ENCODE measurements at places on chromosomes 5 and 9. TPM values are rescaled to one million over a fixed set of nuclear protein-coding genes. Genes with fewer than 3 reads are reported as not detected.

- no peak for DNase-seq
Observed at GRCh38 chr5:126872561-126873354, 95.8 kb downstream of the LMNB1 start.

The HAPLN1 gene
- not detected for total RNA-seq

DNA sequence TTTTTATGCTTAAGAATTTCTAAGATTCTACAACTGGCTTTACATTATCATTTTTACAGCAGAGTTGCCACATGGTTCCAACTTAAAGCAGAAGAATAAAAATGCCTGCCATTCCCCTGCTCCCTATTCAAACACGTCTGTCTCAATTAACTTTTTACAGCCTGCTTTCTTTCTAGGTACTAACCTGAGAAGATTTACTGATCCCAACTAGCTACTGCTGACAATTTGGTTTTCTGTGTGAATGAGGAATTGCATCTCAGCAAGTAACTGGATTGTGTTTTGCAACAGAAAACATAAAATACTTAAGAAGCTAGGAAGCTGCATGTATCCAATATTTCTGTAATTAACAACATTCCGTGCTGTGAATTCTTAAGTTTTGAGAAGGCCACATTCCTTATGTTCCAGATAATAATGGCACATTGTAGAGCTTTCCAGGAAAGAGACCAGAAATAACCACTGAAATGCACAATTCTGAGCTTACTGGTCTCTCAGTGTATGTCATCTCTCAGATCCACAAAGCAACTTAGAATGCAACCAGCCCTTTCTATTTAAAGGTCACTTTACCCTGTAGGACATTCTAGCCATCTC is 306.8 kb upstream of the NMUR2 start:
- DNase-seq = no peak

- DNase-seq = no peak
Observed at GRCh38 chr5:161256957-161257356, 289.6 kb downstream of the GABRB2 start.

- peak; percentile 80 for DNase-seq
Observed at GRCh38 chr5:43038496-43038989, 1.6 kb downstream of the ANXA2R start.

DNA sequence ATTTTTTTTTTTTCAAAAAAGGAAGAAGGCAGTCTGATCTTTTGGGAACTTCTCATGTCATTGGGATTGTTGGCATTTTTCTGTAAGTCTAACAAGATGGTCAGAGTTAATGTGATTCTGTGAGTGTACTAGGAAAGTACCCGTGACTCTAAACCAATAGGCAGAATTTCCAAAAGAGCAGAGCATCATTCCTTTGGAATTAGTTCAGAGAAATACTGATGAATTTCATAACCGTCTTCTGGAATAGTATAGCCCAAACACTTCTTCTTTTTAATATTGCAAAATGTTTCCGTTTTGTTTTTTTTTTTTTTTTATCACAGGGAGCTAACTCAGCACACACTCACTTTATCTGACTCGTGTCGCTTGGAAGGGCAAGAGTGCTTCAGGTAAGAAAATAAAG is 407.4 kb downstream of the DTWD2 start:
- DNase-seq = no peak

DNA sequence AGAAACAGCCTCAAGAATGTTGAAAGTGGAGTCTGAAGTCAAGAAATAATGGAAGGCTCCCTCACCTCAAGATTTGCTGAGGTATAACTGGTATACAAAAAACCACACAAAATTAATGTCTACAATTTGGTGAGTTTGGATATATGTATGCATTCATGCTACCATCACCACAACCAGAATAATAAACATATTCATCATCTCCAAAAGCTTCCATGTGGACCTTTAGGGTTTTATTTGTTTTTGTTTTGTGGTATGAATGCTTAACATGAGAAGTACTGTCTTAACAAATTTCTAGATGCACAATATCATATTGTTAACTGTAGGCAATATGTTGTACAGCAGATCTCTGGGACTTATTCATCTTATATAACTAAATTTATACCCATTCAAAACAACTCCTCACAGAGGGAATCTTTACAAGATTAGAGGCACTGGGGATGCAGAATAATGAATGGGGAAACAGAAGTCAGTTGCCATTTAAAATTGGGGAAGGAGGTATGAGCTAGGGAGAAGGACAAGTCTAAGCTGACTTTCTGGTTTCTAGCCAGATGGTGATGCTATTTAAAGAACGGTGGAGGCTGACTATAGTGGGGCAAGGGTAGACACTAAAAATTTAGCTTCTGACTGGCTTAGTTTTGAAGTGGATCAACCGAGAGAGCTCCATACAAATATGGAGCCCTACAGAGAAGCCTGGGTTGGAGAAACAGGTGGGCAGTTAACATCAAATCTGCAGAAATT is 213.9 kb downstream of the BNC2 start:
- no peak for DNase-seq

DNA sequence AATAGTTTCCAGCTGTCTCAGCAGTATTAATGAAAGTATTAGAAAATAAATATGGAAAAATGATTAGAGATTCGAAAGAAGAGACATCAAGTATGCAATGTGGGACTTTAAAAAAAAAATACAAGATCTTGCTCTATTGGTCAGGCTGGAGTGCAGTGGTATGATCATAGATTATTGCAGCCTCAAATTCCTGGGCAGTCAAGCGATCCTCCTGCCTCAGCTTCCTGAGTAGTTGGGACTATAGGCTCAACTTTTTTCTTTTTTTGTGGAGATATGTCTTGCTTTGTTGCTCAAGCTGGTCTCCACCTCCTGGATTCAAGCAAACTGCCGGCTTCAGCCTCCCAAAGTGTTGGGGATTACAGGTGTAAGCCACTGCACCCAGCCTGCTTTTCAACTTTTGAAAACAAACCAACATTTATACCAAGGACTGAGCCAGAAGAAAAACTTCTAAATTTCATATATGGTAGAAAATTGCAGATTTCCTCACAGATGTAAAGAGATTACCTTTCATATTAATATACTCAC is 323.1 kb downstream of the ADGRV1 start:
- no peak for DNase-seq

DNA sequence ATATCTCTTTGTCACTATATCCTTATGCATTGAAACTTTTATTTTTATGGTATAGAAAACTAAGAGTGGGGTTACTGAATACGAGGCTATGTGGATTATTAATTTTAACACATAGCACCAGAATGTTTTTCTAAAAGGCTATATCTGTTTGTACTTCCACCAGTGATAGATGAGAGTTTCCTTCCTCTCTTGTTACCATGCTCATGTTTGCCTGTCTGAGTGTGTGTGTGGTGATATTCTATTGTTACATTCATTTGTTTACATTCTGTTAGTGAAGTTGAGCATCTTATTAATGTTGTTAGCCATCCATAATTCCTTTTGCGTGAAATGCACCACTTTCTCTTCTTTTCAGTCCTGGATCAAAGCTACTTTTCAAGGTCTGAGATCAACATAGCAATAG is 54.1 kb upstream of the ALDH1A1 start:
- DNase-seq = no peak

The SLC25A2 gene
- total RNA-seq = 0.23 TPM

DNA sequence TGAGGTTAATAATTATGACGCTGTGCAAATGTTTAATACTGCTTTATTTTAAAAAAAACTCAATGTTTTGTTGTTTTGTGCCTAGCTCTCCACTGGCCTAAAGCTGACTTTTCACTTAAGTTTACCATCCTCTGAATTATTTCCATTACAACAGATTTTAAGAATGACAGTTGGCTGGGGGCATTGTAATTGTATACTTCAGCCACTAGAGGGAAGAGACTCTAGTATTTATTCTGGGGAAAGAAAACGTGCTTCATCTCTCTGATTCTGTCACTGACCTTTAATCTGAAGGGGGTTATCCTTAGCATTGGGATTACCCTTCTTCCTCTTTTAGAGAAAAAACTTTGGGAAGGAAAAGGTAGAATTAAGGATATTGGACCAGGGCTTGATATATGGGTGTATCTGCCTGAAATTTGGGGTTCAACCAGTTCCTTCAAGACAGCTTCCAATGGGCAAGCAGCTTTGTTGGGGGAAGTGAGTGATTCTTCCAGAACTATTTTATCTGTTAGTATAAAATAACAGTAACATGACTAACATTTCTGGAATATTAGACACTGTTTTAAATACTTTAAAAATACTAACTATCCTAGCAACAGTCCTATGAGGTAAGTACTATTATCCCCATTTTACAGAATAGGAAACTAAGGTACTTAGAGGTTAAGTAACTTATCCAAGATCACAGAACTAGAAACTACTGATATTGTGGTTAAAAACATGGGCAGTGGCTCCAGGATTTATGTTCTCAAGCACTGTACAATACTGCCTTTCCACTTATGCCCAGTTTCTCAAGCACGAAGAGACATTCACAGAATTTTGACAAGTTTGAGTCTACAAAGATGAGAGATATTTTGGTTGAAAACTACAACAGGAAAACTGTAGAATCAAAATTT is 208.4 kb downstream of the CD180 start:
- DNase-seq = peak; percentile 58

The OLFM1 gene
- 0.19 TPM for total RNA-seq

The CDK9 gene
- total RNA-seq = 79.1 TPM

The FYB1 gene
- total RNA-seq = 93.7 TPM

DNA sequence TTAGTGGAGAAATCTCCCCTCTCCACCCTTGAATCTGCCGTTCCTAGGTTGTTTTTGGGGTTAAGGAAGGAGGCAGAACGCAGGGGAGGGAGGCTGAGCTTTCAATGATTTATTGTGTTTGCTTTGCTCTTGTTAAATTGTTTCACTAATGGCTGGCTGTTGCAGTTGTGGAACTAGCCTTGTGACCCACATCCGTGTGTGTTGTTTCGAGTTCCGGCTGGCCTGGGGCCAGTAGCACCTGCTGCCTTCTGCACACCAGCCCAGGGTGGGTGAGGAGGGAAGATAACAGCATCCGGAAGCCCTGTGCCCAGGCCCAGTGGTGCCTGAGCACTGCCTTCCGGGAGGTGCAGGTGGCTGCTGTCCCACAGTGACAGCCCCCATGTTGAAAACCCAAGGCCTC is 3.6 kb downstream of the ERGIC1 start:
- peak; percentile 76 for DNase-seq

DNA sequence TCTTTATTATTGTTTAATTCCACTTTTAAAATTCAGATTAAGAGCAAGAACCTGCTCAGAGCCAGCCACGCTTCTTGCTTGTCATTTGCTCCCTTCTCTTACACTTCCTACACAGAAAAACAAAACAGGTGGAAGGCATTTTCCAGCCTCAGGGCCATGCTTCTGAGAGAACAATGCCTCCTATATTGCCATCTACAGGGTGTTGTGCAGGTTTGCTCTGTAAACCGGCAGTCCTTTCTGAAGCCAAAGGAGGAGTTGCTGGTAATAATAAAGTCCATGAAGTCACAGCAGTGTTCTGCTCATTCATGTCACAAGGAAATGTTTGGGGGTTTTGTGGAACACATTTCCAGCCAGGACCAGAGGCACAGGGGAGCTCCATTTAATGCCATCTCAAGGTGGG is 16.1 kb upstream of the PRLR start:
- DNase-seq = no peak

The GPRIN1 gene
- total RNA-seq = 3.7 TPM

DNA sequence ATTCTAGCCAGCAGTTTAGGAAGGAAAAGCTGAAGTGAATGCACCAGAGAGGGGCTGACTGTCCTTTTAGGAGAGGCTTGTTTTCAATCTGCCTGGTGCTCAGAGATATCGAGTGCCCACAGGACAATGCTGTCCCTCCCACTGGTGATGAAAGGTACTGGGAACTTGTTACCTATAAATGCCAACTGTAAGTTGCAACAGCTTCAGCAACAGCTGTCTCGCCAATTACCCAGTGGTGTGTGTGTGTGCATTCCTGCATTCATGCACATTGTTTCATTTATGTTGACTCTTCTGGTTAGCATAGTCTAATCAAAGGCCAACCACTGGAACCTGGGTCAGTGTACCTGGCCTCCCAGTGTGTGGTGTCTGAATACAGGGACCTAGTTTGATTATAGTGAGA is 161.1 kb downstream of the CSNK1G3 start:
- DNase-seq = no peak

The ABLIM3 gene
- not detected for total RNA-seq

GRCh38 chr9:115627511-115627910 is 509.6 kb upstream of the TNC start:
- no peak for DNase-seq

DNA sequence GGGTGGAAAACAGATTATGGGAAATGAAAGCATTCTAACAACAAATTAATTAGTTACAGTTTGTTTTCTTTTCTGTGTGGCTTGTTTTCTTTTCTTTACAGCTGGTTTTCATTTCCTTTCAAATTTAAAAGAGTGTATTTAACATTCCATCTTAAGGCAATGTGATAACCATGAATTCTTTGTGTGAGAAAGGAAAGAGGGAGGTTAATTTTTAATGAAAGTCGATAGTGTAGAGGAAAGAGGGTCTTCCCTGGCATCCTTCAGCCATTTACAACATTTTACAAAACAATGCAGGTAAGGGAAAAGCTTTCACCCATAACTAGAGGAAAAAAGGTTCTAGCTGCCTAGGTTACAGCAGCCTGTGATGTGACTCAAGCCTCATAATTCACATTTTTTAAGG is 43.9 kb upstream of the IL33 start:
- no peak for DNase-seq

- no peak for DNase-seq
Observed at GRCh38 chr9:74653410-74654080, 156.4 kb downstream of the RORB start.

The ACSL6 gene
- total RNA-seq = 36.9 TPM

The SMIM32 gene
- total RNA-seq = not detected

DNA sequence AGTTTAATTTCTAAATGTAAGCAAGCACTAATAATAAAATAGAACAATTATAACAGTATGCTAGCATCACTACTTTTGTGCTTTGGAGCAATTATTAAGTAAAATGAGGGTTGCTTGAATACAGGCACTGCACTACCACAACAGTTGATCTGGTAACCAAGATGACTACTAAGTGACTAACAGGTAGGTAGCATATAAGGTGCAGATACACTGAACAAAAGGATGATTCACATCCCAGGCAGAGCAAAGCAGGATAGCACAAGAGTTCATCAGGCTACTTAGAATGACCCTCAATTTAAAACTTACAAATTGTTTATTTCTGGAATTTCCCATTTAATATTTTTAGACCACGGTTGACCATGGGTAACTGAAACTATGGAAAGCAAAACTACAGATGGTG is 48.0 kb upstream of the RGS7BP start:
- no peak for DNase-seq

DNA sequence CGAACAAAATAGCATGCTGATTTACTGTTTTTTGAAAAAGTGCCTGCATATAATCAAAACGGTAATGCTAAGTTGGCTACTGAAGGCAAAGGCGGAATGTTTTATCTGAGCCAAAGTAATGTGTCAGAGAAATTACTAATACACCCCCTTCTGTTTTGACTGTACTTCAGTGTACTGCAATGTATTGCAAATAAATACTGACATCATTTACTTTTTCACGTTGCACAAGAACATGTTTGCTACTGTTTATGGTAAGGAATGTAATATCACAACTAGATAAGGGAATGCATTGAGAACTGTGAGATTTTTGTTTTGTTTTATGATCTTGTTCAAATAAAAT is 813 bp upstream of the AGTPBP1 start:
- DNase-seq = no peak

GRCh38 chr5:132093271-132093670 is 19.7 kb downstream of the CSF2 start:
- no peak for DNase-seq
